ENCODE measurements at places on chromosomes 2 and 18.
A peak's percentile ranks its signal among the peaks of the same experiment; 100 is the strongest.

GRCh38 chr2:182818925-182819324, 47.5 kb downstream of the FRZB start:
- DNase-seq = no peak

- DNase-seq = no peak
Measured at GRCh38 chr2:178473373-178473772, 5.0 kb downstream of the FKBP7 start.

DNA sequence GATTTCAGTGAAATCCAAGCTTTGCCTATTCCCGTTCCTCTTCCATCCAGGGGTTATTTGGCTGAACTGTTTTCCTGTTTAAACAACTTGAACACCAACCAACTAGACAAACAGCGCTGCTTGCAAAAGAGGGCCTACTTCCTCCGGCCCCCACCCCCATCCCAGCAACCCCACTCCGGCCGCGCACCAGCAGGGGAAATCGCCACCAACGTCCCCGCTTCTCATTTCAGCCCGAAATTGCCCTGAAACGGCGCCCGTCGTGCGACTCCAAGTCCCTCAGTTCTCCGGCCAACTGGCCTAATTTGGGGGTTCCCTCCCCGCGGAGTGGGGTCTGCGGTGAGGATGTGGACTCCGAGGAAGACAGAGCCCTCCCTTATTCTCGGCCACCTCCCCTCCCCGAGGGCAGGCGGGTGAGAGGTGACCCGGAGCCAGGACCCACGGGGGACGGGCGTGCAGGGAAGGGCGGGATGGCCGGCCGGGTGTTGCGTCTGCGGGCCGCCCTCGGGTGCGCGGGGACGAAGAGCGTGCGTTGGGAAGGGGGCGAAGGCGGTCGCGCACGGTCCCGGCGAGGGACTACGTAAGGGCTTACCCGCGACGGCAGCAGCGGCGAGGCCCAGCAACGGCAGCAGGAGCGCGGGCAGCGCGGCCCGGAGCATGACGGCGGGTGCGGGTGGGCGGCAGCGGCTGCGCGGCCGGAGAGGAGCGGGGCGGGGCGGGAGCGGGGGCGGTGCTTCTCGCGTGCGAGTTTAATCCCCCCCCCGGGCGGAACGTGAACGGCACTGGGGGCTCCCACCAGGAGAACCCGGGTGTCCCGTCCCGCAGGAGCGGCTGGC, at the start of gene CD302:
CD302 (minus strand) TSS at position 666 of the 833 bp plus-strand sequence; CDS start at position 656, 10 bp downstream.
- peak; percentile 64 for DNase-seq

DNA sequence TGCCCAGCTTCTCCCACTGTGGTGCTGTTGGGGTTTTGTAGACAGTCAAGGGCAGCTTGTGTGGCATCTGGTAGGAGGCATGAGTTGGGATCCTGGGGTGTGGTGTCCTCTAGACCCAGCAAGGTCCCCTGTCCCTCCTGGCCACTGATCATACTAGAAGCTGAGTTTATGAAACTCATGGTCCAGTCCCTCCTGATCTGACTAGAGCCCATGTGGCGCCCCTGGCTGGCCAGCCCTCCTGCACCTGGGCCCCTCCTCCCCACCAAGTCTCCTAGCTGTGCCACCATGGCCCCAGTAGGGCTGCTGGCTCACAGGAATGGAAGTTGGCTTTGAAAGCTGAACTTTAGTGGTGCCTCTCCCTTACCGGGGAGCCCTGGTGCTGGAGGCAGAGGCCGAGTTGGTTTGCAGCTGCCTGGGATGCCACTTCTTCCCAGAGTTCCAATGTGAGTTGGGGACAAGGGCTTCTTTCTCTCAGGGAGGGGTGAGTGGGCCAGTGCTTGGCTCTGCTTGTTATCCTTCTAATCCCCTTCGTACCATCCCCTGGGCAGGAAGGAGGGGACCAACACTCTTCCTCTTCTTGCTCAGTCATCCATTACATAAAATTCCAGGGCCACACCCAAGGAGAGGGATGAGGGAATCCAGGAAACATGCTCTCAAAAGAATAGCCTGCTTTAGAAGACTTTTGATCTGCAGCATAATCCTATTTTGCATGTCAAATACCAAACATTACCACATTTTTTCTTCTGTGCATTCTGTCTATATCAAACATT, 37.5 kb upstream of the HAAO start:
- DNase-seq = no peak

- no peak for DNase-seq
Measured at GRCh38 chr2:109333414-109334210, 204.6 kb downstream of the SH3RF3 start.

DNA sequence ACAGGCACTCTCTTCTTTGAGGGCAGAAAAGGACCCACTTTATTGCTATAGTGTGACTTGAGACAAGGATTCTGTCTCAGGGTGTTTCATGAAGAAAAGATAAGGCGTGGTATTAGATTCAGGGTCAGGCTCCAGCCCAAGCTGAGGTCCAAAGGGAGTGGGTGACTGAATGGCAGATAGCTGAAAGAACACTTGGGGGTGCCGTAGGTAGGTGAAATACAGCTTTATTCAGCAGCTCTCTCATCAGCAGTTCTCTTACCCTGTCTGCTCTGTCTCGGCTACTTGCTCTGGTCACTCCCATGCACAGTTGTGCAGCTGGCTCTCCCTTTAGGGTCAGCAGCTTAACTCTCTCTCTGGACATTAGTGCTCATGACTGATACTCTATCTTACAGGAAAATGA, 379.9 kb downstream of the LPIN1 start:
- DNase-seq = no peak

DNA sequence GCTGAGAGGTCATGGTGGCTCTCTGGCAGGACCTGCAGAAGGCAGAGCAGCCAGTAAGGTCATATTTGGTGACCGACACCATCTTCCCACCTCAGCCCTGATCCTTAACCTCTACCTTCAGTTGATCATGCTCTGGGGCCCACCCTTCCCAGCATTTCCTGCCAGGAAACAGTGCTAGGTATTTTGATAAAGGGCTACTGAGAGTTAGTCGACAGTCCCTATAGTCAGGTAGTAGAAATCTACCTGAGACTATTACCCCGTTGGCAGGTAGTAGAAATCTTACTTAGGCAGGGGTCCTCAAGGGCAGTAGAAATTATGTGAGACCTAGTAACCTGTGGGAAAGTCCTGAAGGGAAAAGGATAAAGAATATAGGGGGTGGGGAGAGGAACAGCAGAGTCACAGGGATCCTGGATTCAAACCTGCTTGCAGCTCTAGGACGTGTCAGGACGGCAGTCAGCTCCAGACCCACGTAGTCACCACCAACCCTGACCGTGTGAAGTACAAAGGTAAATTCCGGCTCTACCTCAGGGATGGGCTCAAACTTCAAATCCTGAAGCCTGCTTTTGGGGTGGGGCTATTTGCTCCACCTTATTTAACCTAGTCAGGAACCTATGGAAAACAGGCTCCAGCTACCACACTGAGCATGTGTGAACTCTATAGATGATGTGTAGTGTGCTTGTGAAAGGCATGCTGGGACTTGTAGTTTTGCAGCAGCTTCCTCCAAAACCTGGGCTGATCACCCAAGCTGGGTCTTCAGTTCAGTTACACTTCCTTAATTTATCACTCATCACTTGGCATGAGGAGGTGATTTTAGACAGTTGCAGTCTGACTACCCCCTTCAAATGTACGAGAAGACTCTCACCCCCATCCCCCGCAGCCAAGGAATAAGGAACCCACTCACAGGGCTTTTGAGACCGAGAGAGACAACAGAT, at the start of gene DQX1:
DQX1 (minus strand) TSS at position 515 of the 932 bp plus-strand sequence; CDS start at position 13, 502 bp downstream.
- no peak for DNase-seq

DNA sequence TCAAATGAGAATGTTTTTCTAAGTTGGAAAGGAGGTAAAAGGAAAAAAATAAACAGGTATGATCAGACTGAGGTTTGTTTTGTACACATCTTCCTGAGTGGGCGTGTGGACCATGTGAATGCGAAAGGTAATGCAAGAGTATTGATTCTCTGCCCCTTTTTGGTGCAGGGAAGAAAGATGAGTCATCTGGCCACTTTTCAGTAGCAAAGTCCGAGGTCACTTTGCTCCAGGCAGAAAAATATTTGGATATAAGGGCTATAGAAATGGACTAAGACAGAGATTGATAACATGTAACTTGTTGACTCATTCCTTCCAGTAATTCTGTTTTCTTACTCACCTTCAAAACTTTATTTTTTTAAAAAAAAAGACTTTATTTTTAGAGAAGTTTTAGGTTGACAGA, 130.5 kb downstream of the DSEL start:
- DNase-seq = no peak

DNA sequence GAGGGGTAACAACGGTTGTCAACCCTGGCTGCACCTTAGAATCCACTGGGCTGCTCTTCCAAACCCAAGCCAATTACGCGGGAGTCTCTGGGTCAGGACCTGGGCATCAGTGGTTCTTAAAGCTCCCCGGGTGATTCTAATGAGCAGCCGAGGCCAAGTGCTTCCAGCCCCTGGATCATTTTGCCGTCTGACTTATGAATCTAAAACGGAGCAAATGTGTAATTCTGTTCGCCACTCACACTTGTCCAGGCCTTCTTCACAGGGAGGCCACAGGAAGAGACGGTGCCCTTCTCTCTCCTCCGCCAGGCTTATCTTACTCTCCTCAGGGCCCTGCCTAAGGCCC, 78.5 kb downstream of the MCFD2 start:
- DNase-seq = no peak

- DNase-seq = no peak
Measured at GRCh38 chr2:147712051-147712450, 132.8 kb upstream of the ACVR2A start.

DNA sequence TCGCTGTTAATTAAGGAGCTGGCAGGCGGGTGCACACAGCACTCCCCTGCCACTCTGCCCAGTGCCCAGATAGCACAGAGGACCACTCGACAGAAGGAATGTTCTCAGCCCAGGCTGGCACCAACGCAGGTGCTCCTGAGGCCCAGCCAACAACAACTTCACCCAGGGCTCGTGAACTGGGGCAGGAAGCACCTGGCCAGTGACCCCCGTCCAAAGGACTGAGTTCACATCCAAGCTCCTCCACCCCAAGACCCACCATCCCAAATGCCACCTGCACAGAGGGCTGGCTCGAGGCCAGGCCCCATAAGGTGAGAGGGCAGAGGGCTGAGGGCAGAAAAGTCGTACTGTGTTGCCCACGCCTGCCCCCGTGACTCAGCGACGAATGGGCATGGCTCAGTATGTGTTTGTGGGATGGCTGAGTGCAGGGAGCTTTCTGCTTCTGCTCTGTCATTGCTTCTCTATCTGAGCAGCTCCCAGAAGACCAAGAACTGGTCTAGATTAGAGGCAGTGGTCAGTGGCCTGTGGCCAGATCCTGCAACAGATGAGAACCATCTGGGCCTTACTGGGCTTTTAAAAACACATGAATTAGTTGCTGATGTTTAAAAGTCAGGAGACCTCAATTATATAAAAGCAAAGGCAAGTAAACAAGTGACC, 68.4 kb downstream of the POLR1A start:
- peak; percentile 67 for DNase-seq

- no peak for DNase-seq
Measured at GRCh38 chr2:139864821-139865302, 1084.7 kb upstream of the NXPH2 start.

DNA sequence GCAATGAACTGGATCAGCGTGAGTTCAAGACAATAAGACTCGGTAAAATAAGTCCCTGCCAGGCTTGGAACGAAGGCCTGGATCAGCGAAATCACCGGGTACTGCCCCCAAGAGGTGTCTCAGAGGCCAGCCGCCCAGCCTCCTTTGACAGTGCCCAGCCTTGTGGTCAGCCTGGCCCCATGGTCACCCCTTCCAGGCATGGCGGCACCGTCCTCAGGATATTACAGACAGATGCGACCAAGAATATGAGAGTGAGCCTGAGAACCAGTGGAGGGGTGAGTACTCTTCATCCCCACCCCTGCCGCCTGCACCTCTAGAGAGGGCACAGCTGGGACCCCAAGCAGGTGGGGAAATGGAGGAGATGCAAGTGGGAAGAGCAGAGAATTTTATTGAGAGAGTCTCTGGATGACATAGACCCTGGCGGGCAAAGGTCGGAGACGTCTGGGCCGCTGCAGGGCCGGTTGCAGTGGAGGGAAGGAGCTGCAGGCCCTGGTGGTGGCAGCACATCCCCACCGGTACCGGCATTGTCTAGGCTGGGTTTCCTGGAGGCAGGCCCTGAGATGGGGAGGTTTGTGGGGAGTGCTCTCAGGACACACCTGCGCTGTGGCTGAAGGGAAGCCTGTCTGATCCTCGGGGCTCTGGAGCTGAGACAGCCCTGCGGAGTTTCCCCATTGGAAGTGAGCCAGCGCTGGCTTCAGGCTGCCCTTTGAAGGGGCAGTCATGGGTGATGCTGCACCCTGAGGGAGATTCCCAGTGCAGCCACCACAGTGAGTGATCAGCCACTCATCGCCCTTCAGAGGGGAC, 190.0 kb downstream of the SEPTIN10 start:
- no peak for DNase-seq

DNA sequence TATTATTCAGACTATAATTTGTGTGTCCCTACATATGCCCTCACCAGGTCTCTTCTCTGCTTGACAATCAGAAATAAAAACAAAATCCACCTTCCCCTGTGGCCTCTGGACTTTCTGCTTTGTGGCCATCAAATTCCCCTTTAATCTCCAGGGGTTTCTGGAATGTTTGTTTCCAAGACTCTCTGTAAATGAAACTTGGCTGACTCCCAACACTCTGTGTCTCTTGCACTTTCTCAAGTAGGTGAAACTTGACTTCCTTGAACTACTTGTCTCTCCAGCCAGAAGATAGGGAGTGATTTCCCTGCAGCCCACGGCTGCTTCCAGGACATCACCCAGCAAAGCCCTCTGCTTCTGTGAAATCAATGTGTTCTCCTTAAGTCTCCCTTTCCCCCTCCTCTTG, 54.1 kb upstream of the AQP4 start:
- DNase-seq = no peak

- DNase-seq = no peak
Measured at GRCh38 chr2:229118336-229118735, 152.8 kb downstream of the PID1 start.

- DNase-seq = no peak
Measured at GRCh38 chr2:240815761-240816583, 4.0 kb downstream of the KIF1A start.

DNA sequence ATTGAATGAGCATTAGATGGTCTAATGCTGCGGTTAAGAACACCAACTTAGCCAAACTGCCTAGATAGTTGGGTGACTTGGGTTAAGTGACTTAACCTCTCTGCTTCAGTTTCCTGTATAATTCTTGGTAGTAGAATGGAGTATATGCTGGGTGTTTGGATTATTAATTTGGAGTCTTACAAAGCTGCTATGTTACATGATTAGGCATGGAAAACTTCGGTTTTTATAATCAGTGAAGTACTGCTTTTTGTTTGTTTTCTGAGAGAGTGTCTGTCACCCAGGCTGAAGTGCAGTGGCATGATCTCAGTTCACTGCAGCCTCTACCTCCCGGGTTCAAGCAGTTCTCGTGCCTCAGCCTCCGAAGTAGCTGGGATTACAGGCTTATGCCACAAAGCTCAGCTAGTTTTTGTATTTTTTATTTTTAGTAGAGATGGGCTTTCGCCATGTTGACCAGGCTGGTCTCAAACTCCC, 4.5 kb downstream of the RPL37A start:
- no peak for DNase-seq

- DNase-seq = no peak
Measured at GRCh38 chr2:192151853-192152252, 42.9 kb downstream of the TMEFF2 start.

GRCh38 chr2:6630209-6630608, 235.5 kb downstream of the CMPK2 start:
- DNase-seq = no peak

All from activated naive CD8-positive, alpha-beta T cell treated with anti-CD3 and anti-CD28 coated beads, Interleukin-2, amount 50 U/mL, for 24 hours (primary cell).